ENCODE measurements at places on chromosomes 13 and 19.

GRCh38 chr19:29529646-29530539 lies 4.1 kb downstream of the VSTM2B start:
- DNase-seq = no peak

DNA sequence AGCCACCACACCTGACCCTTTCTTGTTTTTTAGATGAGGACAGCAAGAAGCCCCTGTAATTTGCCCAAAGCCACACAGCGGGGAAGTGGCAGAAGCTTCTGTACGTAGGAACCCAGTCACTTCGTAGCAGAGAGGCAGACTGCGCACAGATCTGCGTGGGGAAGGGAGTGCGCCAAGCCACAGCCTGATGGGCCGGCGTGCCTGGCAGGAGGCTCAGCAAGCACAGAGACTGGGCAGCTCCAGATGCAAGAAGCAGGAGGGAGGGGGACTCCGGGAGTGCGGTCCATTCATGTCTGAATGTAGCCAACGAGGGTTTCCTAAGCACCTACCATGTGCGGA lies 347 bp upstream of the TJP3 start:
- no peak for DNase-seq

DNA sequence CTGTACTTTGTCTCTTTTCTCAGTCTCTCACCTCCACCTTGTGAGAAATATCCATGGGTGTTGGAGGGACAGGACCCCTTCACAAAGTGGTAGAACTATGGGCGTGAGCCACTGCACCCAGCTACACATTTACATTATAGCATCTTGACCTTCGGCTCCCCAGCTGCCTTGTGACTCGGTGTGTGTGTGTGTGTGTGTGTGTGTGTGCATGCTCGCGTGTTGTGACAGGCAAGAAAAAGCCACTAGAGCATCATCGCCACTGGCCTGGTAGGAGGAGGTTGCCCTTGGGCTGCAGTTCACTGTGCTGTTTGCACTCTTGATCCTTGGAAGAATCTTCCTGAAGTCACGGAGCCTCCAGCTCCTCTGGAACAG lies 13.7 kb upstream of the ZNF888 start:
- DNase-seq = no peak

GRCh38 chr13:31846961-31847752 lies 107.8 kb downstream of the RXFP2 start:
- DNase-seq = no peak

DNA sequence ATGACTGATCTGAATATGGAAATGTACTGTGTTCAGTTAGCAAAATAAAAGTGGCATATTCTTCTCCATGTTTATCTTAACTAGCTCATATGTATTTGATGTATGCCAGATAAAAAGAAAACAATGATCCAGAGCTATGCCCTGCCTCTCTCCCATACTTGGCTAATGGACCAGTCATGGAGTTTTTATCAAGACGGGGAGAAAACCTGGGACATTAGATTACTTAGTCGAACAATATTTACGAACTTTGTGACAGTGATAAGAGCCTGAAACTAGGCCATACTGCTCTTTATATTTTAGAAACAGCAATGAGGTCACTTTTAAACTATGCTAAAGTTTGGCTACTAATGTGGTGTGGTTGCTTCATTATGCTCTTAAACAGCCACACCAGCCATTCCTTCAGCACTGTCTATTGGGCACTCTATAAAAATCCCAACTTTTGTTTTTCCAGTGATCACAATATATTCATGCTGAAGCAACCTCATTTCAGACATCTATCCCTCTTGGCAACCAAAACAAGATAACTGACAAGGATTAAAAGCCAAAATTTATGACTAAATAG lies 265.0 kb downstream of the FGF14 start:
- DNase-seq = no peak

- DNase-seq = no peak
These were observed 191.3 kb upstream of the PCDH9 start for GRCh38 chr13:67421475-67421874.

- DNase-seq = no peak
These were observed 695.5 kb upstream of the MIR17HG start for GRCh38 chr13:90652036-90652435.

GRCh38 chr13:111598747-111599146 lies 278.3 kb downstream of the TEX29 start:
- no peak for DNase-seq
